COLO829 (cell line): ENCODE measurements at places on chromosomes 1 and 21.

- DNase-seq = no peak
These were observed 6.7 kb downstream of the CITED4 start for GRCh38 chr1:40855513-40855912.

DNA sequence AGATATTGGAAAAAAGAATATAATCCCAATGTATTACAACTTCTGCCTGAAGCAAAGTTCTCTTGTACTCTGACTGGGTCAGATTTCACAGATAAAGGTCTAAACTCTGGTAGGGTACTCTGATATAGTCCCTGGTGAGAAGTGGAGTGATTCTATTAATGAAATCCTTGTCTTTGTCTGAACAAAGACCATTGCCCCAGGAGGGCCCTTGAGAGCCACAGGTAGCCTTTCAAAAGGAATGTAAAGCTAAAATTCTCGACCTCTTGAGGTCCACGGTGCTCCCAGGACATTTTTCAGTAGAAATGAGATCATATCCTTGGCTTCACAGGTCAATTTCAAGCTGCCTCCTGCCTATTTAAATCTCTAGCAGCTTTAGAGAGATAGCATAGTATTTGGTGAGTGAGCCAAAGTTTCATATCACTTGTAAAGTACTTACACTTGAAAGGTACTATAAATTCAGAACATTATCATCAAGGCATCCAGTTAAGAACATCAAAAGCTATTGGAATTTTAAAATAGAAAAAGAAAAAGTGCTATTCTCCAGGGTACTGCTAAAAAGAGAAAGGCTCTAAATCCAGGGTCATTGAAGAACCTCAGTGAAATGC is 10.1 kb downstream of the TNNI3K start:
- DNase-seq = no peak

GRCh38 chr1:234498448-234499118 is 19.6 kb upstream of the TARBP1 start:
- DNase-seq = no peak

DNA sequence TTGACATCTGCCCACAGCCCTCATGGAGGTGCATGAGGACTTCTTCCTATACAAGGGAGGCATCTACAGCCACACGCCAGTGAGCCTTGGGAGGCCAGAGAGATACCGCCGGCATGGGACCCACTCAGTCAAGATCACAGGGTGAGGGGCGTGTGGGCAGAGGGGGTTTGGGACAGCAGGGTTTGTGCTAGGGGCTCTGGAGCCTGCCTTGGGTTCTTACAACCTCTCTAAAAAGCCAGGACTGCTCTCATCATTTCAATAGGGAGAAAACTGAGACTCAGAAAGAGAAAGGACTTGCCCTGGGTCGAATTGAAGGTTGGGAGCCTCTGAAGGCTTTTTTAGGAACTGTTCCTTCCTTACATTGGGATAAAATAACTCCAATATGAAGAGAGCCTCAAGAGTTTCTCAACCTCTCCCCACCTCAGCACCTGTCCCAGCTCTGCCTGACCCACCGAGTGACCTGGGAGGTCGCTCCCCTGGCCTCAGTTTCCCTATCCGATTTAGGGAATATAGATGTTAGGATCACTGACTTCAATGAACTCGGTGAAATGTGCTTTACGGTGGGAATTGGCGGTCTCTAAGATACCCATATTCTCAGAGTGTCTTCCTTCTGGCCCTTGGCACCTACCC is 9.5 kb downstream of the TINAGL1 start:
- DNase-seq = no peak

- DNase-seq = no peak
These were observed 4.5 kb downstream of the EPHA2 start for GRCh38 chr1:16151196-16151994.

DNA sequence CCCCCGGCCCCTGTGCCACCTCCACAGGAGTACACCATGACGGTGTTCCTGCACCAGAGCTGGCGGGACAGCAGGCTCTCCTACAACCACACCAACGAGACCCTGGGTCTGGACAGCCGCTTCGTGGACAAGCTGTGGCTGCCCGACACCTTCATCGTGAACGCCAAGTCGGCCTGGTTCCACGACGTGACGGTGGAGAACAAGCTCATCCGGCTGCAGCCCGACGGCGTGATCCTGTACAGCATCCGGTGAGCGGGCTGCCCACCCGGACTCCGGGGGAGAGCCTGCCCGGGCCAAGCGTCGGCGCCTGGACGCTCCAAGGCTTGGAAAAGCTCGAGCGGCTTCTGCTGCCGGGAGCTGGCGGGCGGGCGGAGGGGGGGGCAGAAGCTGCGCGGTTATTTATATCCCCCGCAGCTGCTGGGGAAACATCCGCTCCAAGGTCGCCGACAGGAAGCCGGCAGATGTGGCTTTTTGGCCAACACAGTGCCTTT is 6.4 kb downstream of the GABRD start:
- DNase-seq = no peak

DNA sequence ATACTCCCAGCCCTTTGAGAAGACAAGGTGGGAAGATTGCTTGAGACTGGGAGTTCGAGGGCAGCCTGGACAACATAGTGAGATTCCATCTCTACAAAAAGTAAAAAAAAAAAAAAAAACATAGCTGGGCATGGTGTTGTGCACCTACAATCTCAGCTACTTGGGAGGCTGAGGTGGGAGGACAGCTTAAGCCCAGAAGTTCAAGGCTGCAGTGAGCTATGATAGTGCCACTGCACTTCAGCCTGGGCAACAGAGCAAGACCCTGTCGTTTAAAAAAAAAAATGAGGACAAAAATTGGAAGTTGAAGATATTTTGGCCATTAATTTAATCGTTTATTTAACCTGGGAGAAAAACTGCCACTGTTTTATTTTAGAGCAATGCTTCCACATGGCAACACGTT is 1.1 kb downstream of the URB1 start:
- DNase-seq = no peak

GRCh38 chr1:212600980-212601379 is 7.6 kb upstream of the ATF3 start:
- DNase-seq = no peak

GRCh38 chr1:150963321-150964163 is 11.1 kb downstream of the CERS2 start:
- DNase-seq = no peak
